ENCODE measurements at places on chromosomes 16 and 17. TPM values are rescaled to one million over a fixed set of nuclear protein-coding genes. Genes with fewer than 3 reads are reported as not detected.

The MT4 gene
- polyA plus RNA-seq = not detected

The MYL4 gene
- polyA plus RNA-seq = not detected

The ITGA2B gene
- polyA plus RNA-seq = 1.2 TPM

The PNMT gene
- polyA plus RNA-seq = not detected

The SIAH1 gene
- 5.6 TPM for polyA plus RNA-seq

The DHRS7C gene
- not detected for polyA plus RNA-seq

Measured in CD14-positive monocyte (primary cell).